ENCODE measurements at places on chromosomes 4 and X. TPM values are rescaled to one million over a fixed set of nuclear protein-coding genes. Genes with fewer than 3 reads are reported as not detected.

GRCh38 chr4:88366460-88366859, 12.2 kb upstream of the HERC6 start:
- no peak for DNase-seq

- no peak for DNase-seq
Observed at GRCh38 chr4:35548921-35549320, 695.4 kb downstream of the ARAP2 start.

- DNase-seq, result no peak
Observed at GRCh38 chrX:2299871-2300270, 200.9 kb downstream of the DHRSX start.

- no peak for DNase-seq
Observed at GRCh38 chrX:2965965-2966364, 36.8 kb upstream of the ARSD start.

GRCh38 chr4:87317527-87317926, 5.2 kb downstream of the HSD17B13 start:
- no peak for DNase-seq

- DNase-seq, result no peak
Observed at GRCh38 chr4:14233126-14233525, 605.6 kb upstream of the BOD1L1 start.

DNA sequence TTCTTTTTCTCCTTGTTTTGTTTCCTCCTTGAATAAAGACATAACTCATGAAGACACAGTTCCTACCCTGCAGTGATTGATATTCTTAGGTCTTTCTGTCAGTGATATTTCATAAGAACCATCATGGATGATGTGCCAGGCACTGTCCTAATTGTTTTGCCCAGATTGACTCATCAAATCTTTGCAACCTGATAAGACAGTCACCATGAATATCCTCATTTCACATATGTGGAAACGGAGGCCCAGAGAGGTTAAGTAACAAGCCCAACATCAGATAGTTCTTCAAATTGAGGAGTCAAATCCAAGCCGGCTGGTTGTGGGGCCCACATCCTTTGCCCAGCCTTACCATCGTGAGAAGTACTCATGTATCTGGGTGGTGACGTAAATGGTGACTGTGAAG, 69.9 kb downstream of the SEL1L3 start:
- DNase-seq, result no peak

GRCh38 chr4:6217716-6218381, 17.5 kb upstream of the JAKMIP1 start:
- no peak for DNase-seq

GRCh38 chr4:8303485-8304281, 34.1 kb downstream of the HTRA3 start:
- DNase-seq, result no peak

- no peak for DNase-seq
Observed at GRCh38 chr4:38692421-38692820, 28.4 kb downstream of the KLF3 start.

- DNase-seq, result peak; percentile 71
Observed at GRCh38 chr4:71004281-71004851, 10.9 kb downstream of the DCK start.

- DNase-seq, result no peak
Observed at GRCh38 chrX:97126020-97126419, 242.3 kb downstream of the RPA4 start.

- DNase-seq, result no peak
Observed at GRCh38 chr4:108111781-108112180, 57.0 kb downstream of the LEF1 start.

GRCh38 chr4:81799371-81799770, 327.7 kb upstream of the RASGEF1B start:
- no peak for DNase-seq

- no peak for DNase-seq
Observed at GRCh38 chr4:81454948-81455347, 16.8 kb downstream of the RASGEF1B start.

DNA sequence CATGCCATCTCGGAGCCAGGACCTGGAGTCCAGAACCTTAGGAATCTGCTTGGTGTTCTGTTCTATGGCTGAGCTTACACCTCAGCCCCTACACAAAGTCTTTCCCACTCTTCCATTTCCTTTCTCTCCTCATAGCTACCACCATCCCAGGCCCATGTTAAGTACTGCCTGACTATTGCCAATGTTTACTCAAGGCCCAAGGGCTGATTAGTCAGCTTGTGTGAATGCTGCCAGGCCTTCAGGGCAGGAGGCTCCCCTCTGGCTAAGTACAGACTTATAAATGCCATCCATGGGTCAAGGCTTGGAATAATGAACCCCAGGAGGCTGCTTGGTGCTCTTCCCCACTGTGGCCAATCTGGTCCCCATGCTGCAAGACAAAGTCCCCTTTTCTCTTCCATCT, 411.6 kb upstream of the MAGEB18 start:
- DNase-seq, result no peak

GRCh38 chr4:61853041-61853440, 652.9 kb downstream of the ADGRL3 start:
- DNase-seq, result no peak

DNA sequence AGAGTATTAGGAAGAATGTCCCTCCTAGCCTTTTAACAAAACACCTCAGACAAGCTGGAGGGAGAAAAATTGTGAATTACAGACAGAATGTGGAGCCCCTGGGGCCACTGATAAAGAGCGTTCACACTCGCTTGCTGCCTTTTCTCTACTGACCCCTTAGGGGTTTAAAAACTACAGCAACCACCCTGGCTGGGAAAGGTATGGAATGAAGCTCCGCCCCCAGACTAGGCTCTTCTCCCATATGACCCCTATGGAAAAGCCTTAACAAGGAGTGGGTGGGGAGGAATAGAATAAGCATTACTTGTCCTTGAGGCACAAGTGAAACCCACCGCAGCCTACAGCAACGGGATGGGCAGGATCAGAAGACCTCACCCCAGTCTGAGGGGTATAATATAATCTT, 26.3 kb downstream of the ANKRD50 start:
- DNase-seq, result no peak

DNA sequence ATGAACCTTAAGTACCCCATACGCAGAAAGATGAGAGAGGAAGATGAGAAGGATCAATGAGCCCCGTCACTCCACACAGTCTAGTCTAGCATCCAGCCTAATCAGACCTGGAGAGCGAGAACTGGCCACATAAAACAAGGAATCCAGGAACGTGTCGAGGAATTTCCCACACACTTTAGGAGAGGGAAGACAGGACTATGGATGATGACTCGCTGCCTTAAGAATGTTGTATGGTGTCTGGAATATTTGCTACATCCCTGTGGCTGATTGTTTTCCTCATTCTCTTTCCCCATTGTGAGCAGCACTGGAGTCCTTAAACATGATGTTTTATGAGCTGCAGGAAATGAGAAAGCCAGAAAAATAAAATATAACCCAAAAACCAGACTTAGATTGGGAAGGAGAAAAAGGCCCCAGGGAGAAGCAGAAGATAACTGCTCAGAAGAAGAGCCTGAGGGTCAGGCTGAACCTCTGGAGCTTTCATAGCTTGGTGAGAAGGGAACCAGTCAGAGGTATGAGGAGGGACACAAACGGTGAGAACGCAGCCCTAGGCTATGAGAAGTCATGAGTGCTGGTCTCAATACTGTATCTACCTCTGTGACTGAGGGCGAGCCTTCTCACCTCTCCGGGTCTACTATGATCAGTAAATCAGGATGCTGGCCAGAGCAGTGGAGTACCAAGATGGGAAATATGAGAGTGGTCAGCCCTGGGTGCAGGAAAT, 139.5 kb upstream of the NOCT start:
- no peak for DNase-seq

DNA sequence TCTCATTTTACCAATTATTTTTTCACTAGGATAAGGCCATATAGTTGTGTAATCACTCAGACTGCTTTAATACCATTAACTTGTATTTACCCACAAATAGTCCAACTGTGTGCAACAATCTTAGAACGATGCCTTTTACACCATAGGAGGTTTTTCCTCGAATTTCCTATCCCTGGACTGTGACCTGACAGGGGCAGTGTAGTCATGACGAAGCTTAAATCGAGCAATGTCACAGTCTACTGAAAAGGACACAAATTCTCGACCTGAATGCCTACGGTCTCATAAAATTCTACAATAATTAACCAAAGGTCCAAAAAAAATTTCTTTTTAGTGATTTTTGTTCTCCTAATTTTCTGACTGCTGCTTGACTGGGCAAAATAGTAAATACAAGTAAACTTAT, 208.9 kb downstream of the ADAMTS3 start:
- no peak for DNase-seq

GRCh38 chr4:99857307-99857706, 36.9 kb downstream of the LAMTOR3 start:
- DNase-seq, result no peak

DNA sequence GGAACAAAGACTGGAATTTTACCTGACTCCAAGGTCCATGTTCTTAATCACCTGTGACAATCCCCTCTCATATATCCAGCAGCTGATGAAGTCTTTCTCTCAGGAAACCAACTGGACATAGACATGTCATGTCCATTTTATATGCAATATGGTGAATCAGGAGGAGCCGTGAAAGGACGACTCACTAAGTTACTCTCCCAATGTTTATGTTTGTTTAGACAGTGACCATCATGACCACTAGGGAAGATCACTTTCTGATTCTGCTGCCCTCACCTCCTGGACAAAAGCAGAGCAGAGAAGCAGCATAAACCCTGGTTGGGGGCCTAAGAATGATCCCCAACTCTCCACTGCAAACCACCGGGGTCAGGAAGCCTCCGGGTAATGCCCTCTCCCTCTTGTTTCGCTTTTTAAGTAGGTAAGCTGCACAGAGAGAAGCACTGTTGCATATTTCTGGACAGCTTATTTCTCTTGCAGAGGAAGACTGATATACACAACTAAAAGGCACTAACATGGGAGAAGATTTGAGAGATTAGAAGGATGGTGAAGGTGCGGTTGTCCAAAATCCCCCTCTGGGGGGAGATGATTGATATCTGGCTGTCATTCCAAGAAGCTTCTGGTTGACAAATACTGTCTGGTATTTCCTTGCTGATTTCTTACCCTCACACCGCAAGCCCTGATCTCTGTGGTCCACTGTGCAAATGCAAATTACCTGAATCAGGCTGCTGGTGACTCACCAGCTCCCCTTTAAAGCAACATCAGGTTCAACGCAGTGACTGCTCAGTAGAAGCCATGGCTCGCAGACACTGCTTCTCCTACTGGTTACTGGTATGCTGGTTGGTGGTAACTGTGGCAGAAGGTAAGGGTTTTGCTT, at the start of gene ODAPH:
TSS of gene ODAPH (plus strand) at position 773 of the 871 bp plus-strand sequence. CDS start at position 790, 17 bp downstream.
- no peak for DNase-seq

- DNase-seq, result no peak
Observed at GRCh38 chr4:76965866-76966579, 16.5 kb downstream of the SEPTIN11 start.

GRCh38 chr4:184548648-184549341, 74.4 kb upstream of the IRF2 start:
- no peak for DNase-seq

GRCh38 chr4:40731361-40731760, 18.4 kb upstream of the NSUN7 start:
- DNase-seq, result no peak

DNA sequence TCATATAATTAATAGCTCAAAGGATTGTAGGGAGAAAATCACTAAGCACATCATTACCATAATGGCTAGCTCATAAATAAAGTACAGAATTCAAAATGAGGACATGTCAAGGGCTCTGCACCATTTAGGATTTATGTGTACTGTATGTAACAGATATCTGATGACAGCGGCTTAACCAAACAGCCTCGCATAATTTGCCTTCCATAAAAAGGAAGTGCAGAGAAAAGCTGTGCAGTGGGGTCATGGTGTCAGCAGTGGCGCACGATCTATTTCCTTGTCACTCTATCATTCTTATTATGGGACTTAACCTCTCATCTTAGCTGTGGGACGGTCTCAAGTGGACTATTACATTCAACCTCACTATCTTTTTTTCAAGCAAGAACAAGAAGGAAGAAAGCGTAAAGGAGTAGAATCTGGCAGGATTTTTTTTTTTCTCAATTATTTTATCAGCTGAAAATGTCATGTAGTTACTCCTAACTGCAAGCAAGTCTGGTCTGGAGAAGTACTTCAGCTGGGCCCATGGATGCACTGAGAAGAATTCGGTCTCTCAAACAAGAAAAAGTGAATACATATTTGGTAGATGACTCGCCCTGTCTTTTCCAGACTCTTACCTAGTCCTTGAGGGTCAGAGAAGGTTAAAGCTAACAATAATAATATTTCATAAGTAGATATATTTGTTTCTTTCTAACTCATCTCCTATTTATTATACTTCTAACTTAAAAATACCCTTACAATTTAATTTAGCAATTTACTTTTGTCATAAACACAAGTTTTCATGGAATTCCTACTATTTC, 94.6 kb downstream of the COX18 start:
- DNase-seq, result no peak

GRCh38 chrX:15430076-15430475, 45.9 kb upstream of the VEGFD start:
- no peak for DNase-seq

DNA sequence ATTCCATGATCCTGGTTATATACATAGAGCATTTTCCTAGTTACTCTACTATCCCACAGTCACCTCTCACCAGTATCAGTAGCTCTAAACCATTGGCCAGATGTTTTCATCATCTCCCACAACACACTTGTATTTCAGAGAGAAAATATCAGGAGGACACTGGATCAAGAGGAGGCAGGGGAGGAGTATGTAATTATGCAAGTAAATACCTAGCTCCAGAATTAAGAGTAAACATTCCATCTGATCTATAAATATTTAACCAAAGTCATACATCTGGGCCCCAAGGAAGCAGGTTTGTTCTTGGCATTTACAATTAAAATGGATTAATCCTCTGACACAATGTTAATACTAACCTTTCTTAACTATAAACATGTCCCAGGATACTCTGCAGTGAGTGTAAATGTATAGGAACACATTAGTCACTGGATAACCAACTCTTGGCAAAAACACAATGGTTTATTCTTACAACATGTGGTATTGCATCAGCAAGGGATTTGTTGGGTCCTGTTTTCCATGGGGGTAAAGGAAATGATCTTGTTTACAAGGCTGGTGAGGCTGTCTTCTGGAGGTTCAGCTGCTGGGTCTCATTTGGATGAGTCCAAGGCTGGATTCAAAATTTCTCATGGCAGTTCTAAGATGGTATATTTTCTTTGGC, 170.1 kb downstream of the ATG4A start:
- no peak for DNase-seq

Gene LDOC1
- not detected for total RNA-seq

Gene SOD3
- not detected for total RNA-seq

Gene DDIT4L
- total RNA-seq, result not detected

Gene ZFP42
- not detected for total RNA-seq

Gene PNMA5
- total RNA-seq, result not detected

Gene PIR
- 3.5 TPM for total RNA-seq

Gene MCF2
- not detected for total RNA-seq

Gene IQSEC2
- total RNA-seq, result not detected

Gene MAOB
- total RNA-seq, result not detected
